ENCODE measurements at places on chromosomes 2 and 18. TPM values are rescaled to one million over a fixed set of nuclear protein-coding genes. Genes with fewer than 3 reads are reported as not detected.

The STAT4 gene
- total RNA-seq: 12.3 TPM

The COPS8 gene
- total RNA-seq: 71.5 TPM

The MOCOS gene
- 0.39 TPM for total RNA-seq

The GPR17 gene
- total RNA-seq: not detected

The XPO1 gene
- total RNA-seq: 100 TPM

The KRTCAP3 gene
- total RNA-seq: 8.2 TPM

The M1AP gene
- total RNA-seq: 0.39 TPM

The NT5C1B gene
- total RNA-seq: not detected

The STK11IP gene
- 24.6 TPM for total RNA-seq

The YES1 gene
- 47.1 TPM for total RNA-seq

The CD207 gene
- total RNA-seq: not detected

The ANKRD30BL gene
- total RNA-seq: not detected

The ABI2 gene
- total RNA-seq: 25.1 TPM

The CTAGE1 gene
- 0.22 TPM for total RNA-seq

The IHH gene
- total RNA-seq: not detected

The SH3RF3 gene
- total RNA-seq: not detected

The SH3BP4 gene
- 34.9 TPM for total RNA-seq

The SNRNP27 gene
- total RNA-seq: 22.8 TPM

The CHRNG gene
- not detected for total RNA-seq

The PPP1R7 gene
- 32.2 TPM for total RNA-seq

The STPG4 gene
- total RNA-seq: 1.2 TPM

The RUFY4 gene
- total RNA-seq: not detected

The FSHR gene
- 0.39 TPM for total RNA-seq

The PTPRN gene
- 0.11 TPM for total RNA-seq

The CREG2 gene
- not detected for total RNA-seq

The RIT2 gene
- total RNA-seq: not detected

The CCDC148 gene
- not detected for total RNA-seq

The FAM110C gene
- 2.4 TPM for total RNA-seq

The PRKAG3 gene
- total RNA-seq: not detected

The MAP2 gene
- total RNA-seq: 1.5 TPM

The MYO5B gene
- 20.7 TPM for total RNA-seq

The C2orf72 gene
- total RNA-seq: under 0.01 TPM

The ADAM23 gene
- total RNA-seq: under 0.01 TPM

The EVX2 gene
- not detected for total RNA-seq

The GPR45 gene
- not detected for total RNA-seq

The SLC4A3 gene
- 5.9 TPM for total RNA-seq

The GKN2 gene
- total RNA-seq: not detected

The PDE1A gene
- 0.39 TPM for total RNA-seq

The SLC66A3 gene
- 29.8 TPM for total RNA-seq

The INO80D gene
- total RNA-seq: 13.1 TPM

The LIMS4 gene
- 4.0 TPM for total RNA-seq

The COLEC12 gene
- under 0.01 TPM for total RNA-seq

The RNF144A gene
- total RNA-seq: 6.4 TPM

The FZD7 gene
- 44.0 TPM for total RNA-seq

The UGT1A3 gene
- total RNA-seq: 0.43 TPM
